ENCODE measurements at places on chromosomes 2 and 18.
A peak's percentile ranks its signal among the peaks of the same experiment; 100 is the strongest.

- DNase-seq: no peak
Measured at GRCh38 chr2:192166946-192167345, 27.8 kb downstream of the TMEFF2 start.

DNA sequence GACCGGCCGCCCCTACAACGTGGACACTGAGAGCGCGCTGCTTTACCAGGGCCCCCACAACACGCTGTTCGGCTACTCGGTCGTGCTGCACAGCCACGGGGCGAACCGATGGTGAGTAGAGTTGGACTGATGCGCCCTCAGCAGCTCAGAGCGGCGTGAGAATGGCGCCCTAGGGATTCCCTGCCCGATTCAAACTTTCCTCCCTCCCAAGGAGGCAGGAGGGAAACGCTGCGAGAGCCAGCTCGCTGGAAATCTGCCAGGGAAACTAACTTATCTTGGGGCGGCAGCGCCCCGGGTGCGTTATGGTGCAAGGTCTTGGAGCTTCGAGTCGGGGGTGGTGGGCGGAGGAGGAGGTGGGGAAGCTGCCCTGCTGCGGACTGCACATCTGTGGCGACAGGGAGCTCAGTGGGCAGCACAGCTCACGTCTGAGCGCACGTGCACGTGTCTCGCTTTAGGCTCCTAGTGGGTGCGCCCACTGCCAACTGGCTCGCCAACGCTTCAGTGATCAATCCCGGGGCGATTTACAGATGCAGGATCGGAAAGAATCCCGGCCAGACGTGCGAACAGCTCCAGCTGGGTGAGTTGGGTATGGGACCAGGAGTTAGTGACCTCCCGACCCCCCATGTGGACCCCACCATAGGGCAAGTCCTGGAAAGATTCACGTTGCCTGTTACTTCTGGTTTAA is 697 bp downstream of the ITGA4 start:
- peak; percentile 20 for DNase-seq

- no peak for DNase-seq
Measured at GRCh38 chr2:50773211-50773932, 258.6 kb downstream of the NRXN1 start.

DNA sequence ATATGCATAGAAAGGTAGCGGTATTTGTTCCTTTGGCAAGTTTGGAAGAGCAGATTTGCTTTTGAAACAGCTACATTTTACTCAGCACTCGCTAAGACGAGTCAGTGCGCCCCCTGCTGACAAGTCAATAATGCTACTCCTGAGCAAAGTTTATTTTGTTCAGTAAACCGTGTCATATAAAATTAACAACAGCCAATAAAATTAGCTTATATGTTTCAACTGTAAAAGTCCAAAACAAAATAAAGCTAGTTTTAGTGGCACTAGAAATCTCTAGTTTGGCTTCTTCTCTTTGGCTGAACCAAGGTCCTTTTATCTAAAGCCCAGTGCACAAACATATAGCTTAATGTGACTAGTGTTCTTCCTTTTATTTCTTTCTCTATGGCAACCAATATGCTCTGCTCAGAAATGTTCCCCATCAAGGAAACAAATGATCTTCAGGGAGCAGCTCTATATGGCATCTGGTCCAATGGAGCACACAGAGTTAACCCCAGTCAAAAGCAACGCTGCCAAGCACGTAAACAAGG is 4.2 kb upstream of the POU3F3 start:
- DNase-seq: no peak

GRCh38 chr2:148666555-148666954 is 22.0 kb downstream of the EPC2 start:
- no peak for DNase-seq

DNA sequence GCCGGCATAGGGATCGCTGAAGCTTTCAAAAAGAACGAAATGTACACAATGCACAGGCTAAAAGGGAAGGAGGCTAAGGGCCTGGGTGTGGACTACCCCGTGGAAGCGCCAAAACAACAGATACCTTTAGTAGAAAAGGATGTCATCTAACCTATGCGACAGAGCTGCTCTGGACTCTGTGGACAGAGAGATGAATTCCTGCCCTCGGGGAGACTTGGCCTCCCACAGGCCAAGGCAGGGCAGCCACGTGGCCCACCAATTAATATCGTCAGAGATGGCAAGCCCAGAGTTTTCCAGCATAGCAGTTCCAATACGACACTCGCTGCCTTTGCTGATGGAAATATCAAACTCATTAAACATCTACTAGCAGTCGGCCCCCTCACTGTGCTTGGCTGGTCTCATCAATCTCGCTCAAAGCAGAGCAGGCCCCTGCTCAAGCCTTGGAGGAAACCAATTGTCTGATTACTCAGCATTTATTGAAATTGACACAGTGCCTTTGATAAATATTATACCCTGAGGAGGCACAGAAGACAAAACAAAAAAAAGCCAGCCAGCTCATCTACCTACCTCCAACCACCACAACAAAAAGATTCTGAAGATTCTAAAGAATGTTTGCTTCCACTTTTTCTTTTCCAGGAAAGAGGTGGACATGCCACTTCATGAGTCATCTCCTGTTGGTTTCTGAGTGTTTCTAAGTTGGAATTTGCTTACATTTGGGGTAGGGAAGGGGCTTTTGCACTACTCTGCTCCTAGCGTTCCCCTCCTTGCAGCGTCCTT is 79.0 kb upstream of the ACAA2 start:
- no peak for DNase-seq

- no peak for DNase-seq
Measured at GRCh38 chr2:14903709-14904374, 271.3 kb downstream of the LRATD1 start.

DNA sequence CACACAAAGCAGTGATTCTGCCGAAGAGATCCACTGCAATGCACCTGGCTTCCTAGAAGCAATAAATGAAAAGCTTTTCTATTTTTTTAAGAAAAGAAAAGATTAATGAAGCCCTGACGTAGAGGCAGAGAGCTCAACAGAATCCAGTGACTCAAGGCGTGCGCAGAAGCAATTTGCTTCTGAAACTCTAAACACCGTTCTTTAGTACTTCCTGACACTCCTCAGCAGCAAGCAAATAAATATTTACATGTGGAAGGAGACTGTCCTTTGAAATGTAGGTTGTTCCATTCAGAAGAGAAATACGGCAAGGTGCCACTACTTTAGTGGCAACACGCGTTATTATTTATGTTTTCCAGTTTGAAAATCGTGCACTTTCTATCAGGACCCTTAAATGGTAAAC is 126.2 kb upstream of the ZNF516 start:
- DNase-seq: no peak

- DNase-seq: no peak
Measured at GRCh38 chr2:167843657-167844056, 403.7 kb downstream of the STK39 start.

GRCh38 chr2:85540133-85540648 is 1.2 kb downstream of the MAT2A start:
- DNase-seq: no peak

All from esophagus squamous epithelium (tissue), 5 donors.